Lower lobe of right lung (tissue), 2 donors: ENCODE measurements at places on chromosomes 2 and 18. TPM values are rescaled to one million over a fixed set of nuclear protein-coding genes. Genes with fewer than 3 reads are reported as not detected.

Gene ADCYAP1
- total RNA-seq, result 0.32 TPM

Gene ZNF521
- total RNA-seq, result 12.7 TPM

Gene BCL11A
- total RNA-seq, result 9.7 TPM

Gene GALNT5
- total RNA-seq, result 33.9 TPM

Gene RPRM
- total RNA-seq, result 0.27 TPM

Gene SELENOI
- total RNA-seq, result 13.4 TPM

Gene UGT1A5
- 0.27 TPM for total RNA-seq

- peaks cover 73% of the 10 kb centered on the region for H3K36me3 ChIP-seq
- no peak overlapping the region for H3K27ac ChIP-seq
- H3K27me3 ChIP-seq, result no peaks in the 10 kb centered on the region
- H3K4me3 ChIP-seq, result no peak overlapping the region
Observed at GRCh38 chr2:11774600-11774999, 28.2 kb downstream of the LPIN1 start.

GRCh38 chr18:3875961-3876360 is 426.0 kb downstream of the TGIF1 start:
- H3K36me3 ChIP-seq, result no peaks in the 10 kb centered on the region
- peaks cover 16% of the 10 kb centered on the region for H3K4me1 ChIP-seq
- no peak for DNase-seq
- H3K27me3 ChIP-seq, result no peaks in the 10 kb centered on the region

GRCh38 chr2:239236043-239236807 is 164.6 kb downstream of the HDAC4 start:
- H3K36me3 ChIP-seq, result no peaks in the 10 kb centered on the region
- H3K27ac ChIP-seq, result no peak overlapping the region
- no peak for DNase-seq
- peaks cover 39% of the 10 kb centered on the region for H3K4me1 ChIP-seq
- H3K27me3 ChIP-seq, result no peaks in the 10 kb centered on the region
- no peak overlapping the region for H3K4me3 ChIP-seq

- peak overlapping the region; percentile 74 for H3K27ac ChIP-seq
- peaks cover 64% of the 10 kb centered on the region for H3K4me1 ChIP-seq
- no peaks in the 10 kb centered on the region for H3K36me3 ChIP-seq
- DNase-seq, result peak; percentile 82
Observed at GRCh38 chr2:98465456-98466226, 21.0 kb downstream of the INPP4A start.

DNA sequence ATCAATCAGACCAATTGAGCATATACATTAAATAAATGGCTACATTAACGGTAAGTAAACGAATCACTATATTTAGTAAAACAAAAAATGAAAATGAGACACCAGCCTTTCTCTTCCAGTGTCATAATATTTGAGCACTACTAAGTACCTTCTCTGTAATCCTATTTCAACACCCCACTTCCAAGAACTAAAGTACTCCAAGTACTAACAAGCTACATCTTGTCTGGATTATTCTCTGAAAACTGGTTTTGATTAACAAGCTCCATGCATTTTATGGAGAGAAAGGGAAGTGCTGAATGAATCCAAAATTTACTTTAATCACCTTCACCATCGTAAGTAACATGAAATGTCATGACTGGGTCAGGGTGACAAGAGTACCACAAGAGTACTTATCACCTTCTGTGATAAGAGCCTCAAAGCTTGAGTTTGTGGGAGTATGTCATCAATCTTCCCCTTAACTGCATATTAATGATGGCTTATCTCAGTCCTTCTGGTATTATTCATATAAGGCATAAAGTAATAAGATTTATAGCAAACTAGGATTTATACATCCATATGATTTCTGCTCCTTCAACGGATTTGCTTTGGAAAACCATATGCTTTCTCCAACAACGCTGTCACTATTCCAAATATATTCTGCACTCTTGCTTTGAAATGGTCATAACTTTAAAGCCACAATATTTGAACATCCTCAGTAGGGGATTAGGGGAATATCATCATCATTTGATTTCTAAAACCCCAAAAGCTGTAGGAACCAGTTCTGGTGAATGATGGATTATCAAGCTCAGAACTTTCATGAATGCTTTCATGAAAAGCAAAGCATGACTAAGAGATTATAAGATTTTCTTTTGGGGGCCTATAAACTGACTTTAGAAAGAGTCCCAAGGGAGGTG is 127.0 kb downstream of the ANTXR1 start:
- H3K27ac ChIP-seq, result no peak overlapping the region
- H3K4me1 ChIP-seq, result no peaks in the 10 kb centered on the region
- no peaks in the 10 kb centered on the region for H3K27me3 ChIP-seq
- H3K4me3 ChIP-seq, result no peak overlapping the region

DNA sequence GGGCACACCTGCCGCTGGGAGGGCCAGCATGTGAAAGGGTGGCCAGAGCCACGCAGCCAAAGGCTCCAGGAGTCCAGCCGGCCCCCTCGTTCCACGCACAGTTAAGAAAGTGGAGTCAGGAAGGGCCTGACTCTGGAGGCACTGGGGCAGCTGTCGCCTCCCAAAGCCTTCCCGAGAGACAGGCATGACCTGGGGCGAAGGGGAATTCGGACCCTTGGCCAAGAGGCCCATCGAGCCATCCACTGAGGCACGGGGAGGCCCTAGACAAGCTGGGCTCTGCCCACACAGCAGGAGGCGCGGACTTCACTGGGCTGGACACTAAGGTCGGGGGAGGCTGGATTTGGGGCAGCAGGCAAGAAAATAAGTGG is 38.5 kb upstream of the SNED1 start:
- no peaks in the 10 kb centered on the region for H3K36me3 ChIP-seq
- H3K4me1 ChIP-seq, result peaks cover 30% of the 10 kb centered on the region
- DNase-seq, result no peak

- no peaks in the 10 kb centered on the region for H3K4me1 ChIP-seq
- no peaks in the 10 kb centered on the region for H3K27me3 ChIP-seq
- no peak overlapping the region for H3K27ac ChIP-seq
- H3K4me3 ChIP-seq, result no peak overlapping the region
- no peaks in the 10 kb centered on the region for H3K36me3 ChIP-seq
- DNase-seq, result no peak
Observed at GRCh38 chr2:175855236-175855635, 146.8 kb downstream of the LNPK start.

- H3K4me1 ChIP-seq, result peaks cover 47% of the 10 kb centered on the region
- no peaks in the 10 kb centered on the region for H3K36me3 ChIP-seq
- no peaks in the 10 kb centered on the region for H3K27me3 ChIP-seq
- H3K27ac ChIP-seq, result no peak overlapping the region
- no peak for DNase-seq
Observed at GRCh38 chr2:101803945-101804696, 106.6 kb downstream of the MAP4K4 start.

GRCh38 chr2:194455358-194455757 is 1201.7 kb upstream of the SLC39A10 start:
- H3K36me3 ChIP-seq, result no peaks in the 10 kb centered on the region
- no peak overlapping the region for H3K27ac ChIP-seq
- no peaks in the 10 kb centered on the region for H3K27me3 ChIP-seq
- H3K4me3 ChIP-seq, result no peak overlapping the region
- DNase-seq, result no peak

GRCh38 chr2:60294901-60295635 is 258.4 kb downstream of the BCL11A start:
- DNase-seq, result no peak
- H3K4me1 ChIP-seq, result no peaks in the 10 kb centered on the region
- H3K36me3 ChIP-seq, result no peaks in the 10 kb centered on the region
- no peak overlapping the region for H3K4me3 ChIP-seq

GRCh38 chr2:15269043-15269442 is 292.1 kb downstream of the NBAS start:
- H3K4me3 ChIP-seq, result no peak overlapping the region
- no peak for DNase-seq
- peaks cover 3% of the 10 kb centered on the region for H3K36me3 ChIP-seq
- H3K27ac ChIP-seq, result no peak overlapping the region
- no peaks in the 10 kb centered on the region for H3K27me3 ChIP-seq

GRCh38 chr2:237752761-237753165 is 45.8 kb upstream of the RBM44 start:
- peaks cover 100% of the 10 kb centered on the region for H3K36me3 ChIP-seq
- DNase-seq, result no peak
- no peaks in the 10 kb centered on the region for H3K27me3 ChIP-seq
- H3K4me1 ChIP-seq, result no peaks in the 10 kb centered on the region
- H3K27ac ChIP-seq, result no peak overlapping the region

- DNase-seq, result peak; percentile 21
- no peaks in the 10 kb centered on the region for H3K4me1 ChIP-seq
- H3K27me3 ChIP-seq, result no peaks in the 10 kb centered on the region
- H3K36me3 ChIP-seq, result no peaks in the 10 kb centered on the region
- no peak overlapping the region for H3K4me3 ChIP-seq
Observed at GRCh38 chr2:120833127-120833675, 97.5 kb downstream of the GLI2 start.

DNA sequence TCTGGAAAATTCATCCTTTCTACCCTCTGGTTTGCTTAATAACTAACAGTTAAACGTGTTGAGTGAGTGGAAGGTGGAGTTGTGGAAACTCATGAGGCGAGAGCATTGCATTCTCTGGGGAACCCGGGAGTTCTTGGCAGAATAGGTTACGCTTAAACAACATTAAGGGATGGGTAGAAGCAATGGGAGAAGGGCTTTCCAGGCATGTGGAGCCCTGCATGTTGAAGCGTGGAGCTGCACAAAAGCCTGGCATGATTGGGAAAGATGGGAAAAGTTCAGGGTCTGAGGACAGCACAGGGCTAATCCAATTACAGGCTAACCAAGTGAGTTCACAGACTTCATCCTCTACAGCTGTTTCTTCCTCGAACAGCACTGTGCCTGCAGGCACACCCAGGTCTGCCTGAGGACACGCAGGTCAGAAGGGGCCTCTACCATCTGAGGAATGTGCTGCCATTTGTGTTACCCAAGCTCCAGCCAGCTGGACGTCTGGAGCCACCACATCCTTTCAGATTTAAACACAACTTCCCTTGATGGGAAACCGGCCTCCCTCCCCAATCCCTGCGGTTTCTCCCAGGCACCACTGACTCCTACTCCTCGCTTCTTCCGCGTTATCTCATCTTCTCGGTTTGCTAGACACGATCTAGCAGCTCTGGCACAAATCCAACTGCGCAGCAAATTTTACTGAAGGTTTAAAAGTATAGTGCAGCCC is 164.2 kb downstream of the ANTXR1 start:
- H3K4me3 ChIP-seq, result no peak overlapping the region
- peaks cover 28% of the 10 kb centered on the region for H3K4me1 ChIP-seq
- peaks cover 2% of the 10 kb centered on the region for H3K36me3 ChIP-seq
- H3K27me3 ChIP-seq, result no peaks in the 10 kb centered on the region
- peak overlapping the region; percentile 92 for H3K27ac ChIP-seq

- no peak overlapping the region for H3K27ac ChIP-seq
- no peak overlapping the region for H3K4me3 ChIP-seq
- H3K36me3 ChIP-seq, result no peaks in the 10 kb centered on the region
- H3K27me3 ChIP-seq, result no peaks in the 10 kb centered on the region
- H3K4me1 ChIP-seq, result no peaks in the 10 kb centered on the region
- no peak for DNase-seq
Observed at GRCh38 chr2:150274108-150274507, 213.4 kb downstream of the RND3 start.

- H3K36me3 ChIP-seq, result no peaks in the 10 kb centered on the region
- H3K4me3 ChIP-seq, result no peak overlapping the region
- peak; percentile 72 for DNase-seq
- H3K4me1 ChIP-seq, result peaks cover 87% of the 10 kb centered on the region
- peak overlapping the region; percentile 80 for H3K27ac ChIP-seq
Observed at GRCh38 chr2:233084488-233084887, 24.3 kb downstream of the INPP5D start.

GRCh38 chr2:29881089-29881730 is 40.2 kb downstream of the ALK start:
- no peak overlapping the region for H3K27ac ChIP-seq
- H3K27me3 ChIP-seq, result no peaks in the 10 kb centered on the region
- no peak for DNase-seq
- no peaks in the 10 kb centered on the region for H3K4me1 ChIP-seq
- H3K36me3 ChIP-seq, result no peaks in the 10 kb centered on the region

- H3K4me1 ChIP-seq, result peaks cover 5% of the 10 kb centered on the region
- no peak overlapping the region for H3K4me3 ChIP-seq
Observed at GRCh38 chr2:144211826-144212225, 308.1 kb downstream of the ZEB2 start.

- H3K27me3 ChIP-seq, result no peaks in the 10 kb centered on the region
- DNase-seq, result no peak
- no peak overlapping the region for H3K27ac ChIP-seq
- no peak overlapping the region for H3K4me3 ChIP-seq
- no peaks in the 10 kb centered on the region for H3K36me3 ChIP-seq
Observed at GRCh38 chr2:148298196-148298595, 277.3 kb downstream of the MBD5 start.

DNA sequence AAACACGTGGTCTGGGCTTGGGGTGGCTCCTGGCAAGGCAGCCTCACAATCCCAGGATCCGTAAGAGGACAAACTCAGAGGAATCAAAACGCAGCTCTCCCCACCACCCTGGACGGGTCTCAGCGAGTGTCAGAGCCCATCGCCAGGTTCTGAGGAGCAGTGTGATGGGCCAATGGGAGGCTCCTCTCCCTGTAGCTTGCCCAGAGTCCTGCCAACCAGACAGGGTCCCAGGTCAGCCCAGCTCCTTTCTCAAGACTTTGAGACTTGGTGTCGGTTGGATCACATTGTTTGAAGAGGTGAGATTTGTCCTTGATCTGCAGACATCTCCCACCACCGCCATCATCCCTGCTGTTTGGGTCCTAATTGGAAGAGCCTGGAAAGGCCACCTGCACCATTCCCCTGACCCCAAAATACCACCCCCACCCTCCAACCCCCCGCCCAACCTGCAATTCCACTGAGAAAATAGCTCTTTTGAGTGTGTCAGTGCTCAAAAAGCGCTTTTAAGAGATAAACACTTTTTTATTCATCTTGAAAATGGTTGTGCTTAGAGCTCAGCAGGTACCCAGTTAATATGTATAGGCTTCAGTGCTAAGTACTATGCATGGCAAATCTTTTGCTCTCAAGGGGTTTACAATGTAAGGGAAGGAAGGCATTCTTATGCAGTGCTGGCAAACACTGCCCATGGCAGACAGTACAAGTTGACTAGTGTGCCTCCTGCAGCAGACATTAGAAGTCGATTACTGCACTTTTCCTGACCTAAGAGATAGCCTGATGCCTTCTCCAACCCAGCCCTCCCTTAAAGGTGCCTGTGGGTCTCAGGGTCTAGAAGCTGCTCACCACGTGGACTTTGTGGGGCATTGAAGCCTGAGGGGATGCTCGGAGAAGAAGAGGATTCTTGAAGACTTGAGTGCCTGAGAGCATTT is 50.6 kb downstream of the GLI2 start:
- H3K27me3 ChIP-seq, result no peaks in the 10 kb centered on the region
- no peaks in the 10 kb centered on the region for H3K36me3 ChIP-seq
- DNase-seq, result no peak
- peaks cover 9% of the 10 kb centered on the region for H3K4me1 ChIP-seq
- H3K4me3 ChIP-seq, result no peak overlapping the region

DNA sequence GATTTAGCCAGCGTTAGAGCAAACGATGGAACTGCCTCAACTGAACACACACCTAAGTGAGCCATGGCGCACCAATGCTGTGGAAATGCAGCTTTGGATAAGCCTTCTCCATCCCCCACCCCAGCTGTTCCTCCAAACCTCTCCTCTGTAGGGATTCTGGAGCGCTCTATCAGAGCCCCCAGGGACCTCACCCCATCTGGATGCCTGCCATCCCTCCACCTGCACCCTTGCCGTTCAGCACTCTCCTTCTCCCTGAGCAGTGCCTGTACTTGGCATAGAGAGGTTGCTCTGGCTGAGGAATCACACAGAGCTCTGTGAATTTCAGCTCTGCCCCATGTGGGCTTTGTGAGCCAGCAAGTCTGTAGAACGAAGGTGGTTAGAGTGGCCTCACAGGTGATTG is 42.8 kb upstream of the INHBB start:
- H3K27ac ChIP-seq, result no peak overlapping the region
- H3K4me1 ChIP-seq, result no peaks in the 10 kb centered on the region
- DNase-seq, result no peak
- no peaks in the 10 kb centered on the region for H3K27me3 ChIP-seq
- H3K36me3 ChIP-seq, result peaks cover 19% of the 10 kb centered on the region
